ENCODE measurements at places on chromosomes 6 and 20. TPM values are rescaled to one million over a fixed set of nuclear protein-coding genes. Genes with fewer than 3 reads are reported as not detected.

The KCNQ2 gene
- polyA plus RNA-seq = not detected

GRCh38 chr6:126540161-126540560 lies 200.2 kb downstream of the CENPW start:
- DNase-seq = no peak

- no peak for DNase-seq
These were observed 554.1 kb downstream of the PRKN start for GRCh38 chr6:162173466-162173865.

GRCh38 chr6:36985417-36985807 lies 584 bp downstream of the MTCH1 start:
- DNase-seq = no peak

DNA sequence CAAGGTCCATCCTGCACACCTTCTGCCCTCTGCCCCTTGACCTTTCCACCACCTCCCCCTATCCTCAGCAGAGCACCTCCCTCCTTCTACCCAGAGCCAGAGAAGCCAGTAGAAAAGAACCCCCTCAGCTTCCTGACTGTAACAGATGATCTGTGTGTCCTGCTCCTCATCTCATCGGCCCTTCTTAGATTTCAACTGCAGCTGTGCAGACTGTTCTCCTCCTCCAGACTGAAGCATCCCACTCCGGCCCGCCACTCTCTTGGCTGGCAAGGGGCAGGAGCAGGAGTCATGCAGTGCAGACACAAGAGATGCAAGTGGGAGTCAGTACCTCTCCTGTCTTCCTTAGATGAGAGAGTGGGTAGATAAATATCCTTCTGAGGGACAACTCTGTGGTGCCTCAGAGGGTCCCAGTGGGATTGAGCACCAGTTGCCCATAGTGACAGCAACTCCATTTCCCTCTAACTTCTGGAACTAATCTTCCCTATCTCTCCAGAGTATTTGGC lies 163.5 kb upstream of the MLN start:
- DNase-seq = no peak

- no peak for DNase-seq
These were observed 35.2 kb upstream of the TXLNB start for GRCh38 chr6:139327038-139327437.

GRCh38 chr6:26445934-26446667 lies 5.8 kb downstream of the BTN3A3 start:
- no peak for DNase-seq

DNA sequence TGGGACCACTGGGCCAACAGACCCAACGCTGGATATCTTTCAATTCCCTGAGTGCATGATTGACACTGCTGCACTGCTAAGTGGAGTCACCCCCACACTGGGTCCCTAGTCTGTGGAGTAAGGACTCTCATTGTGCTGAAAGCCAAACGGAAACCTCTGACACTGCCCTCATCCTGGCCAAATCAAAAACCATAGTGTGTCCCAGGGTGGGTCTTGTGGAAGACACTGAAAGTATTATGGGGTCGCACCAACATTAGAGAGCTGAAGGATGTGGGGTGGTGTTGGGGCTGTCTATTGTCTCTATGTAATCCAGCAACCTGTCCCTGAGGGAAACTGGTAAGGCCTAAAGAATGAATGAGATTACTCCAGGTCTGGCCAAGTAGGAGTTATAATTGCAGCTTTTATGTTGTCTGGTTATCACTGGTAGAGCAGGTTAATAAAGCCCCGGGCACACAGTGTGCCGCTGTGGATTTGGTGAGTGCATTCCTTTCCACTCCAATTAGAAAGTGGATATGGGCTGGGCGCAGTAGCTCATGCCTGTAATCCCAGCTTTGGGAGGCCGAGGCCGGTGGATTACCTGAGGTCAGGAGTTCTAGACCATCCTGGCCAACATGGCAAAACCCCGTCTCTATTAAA lies 57.9 kb downstream of the HLA-A start:
- DNase-seq = no peak

- DNase-seq = no peak
These were observed 314.3 kb upstream of the NT5E start for GRCh38 chr6:85135376-85136094.

DNA sequence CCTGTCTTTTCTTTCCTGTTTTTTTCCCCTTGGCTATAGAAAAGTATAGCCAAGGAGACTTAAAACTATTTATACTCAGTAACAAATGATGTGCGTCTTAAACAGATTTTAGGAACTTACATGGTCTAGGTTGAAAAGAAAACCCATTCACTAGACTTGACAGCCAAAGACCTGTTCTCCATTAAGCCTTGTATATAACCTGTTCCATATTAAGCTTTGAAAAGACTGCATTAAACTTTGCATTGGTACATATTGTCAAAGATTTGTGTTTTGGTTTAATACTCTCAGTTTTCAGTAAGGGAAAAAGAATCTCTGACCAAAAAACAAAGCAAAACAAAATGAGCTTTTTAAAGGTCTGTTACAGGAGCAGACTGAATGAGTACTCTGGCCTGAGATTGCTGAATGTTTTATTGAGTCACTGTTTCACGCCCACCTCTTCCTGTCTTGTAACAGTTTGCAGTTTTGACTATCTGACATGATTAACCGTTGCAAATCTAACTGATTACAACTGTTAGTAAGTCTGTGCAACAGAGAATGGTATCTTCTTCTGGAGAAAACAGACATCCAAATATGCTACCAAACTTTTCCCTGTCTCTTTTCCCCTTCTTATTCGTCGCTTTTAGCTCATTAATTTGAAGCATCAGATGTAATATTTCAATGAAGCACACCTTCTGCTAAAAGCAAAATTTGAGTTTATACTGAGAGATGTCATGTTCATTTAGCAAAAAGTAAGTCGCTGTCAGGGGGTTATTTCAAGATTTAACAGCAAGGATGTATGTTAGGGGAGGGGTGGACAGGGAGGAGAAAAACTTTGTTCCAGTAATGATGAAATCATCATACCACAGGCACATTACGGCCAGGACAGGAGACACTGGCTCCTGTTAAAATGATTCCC lies 59.1 kb upstream of the SUPT3H start:
- no peak for DNase-seq

The ANKRD66 gene
- polyA plus RNA-seq = not detected

The RGS17 gene
- polyA plus RNA-seq = 0.09 TPM

DNA sequence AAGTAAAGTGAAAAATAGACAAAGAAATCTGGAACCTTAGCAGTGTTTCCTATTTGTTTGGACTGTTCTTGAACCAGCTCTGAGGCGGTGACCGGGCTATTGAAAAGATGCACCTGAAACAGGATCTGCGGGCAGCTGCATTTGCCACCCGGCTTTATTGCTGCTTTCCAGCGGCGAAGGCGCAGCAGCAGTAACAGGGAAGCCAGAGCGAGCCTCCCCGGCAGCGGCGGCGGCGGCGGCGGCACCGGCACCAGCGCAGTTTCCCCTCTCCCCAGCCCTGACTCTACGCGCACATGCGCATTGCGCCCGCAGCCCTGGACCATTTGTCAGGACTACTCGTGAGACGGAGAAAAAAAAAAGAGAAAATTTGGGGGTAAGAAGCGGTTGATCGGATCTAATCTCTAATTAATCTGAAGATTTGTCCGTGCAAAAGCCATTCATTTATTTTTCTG lies at the start of gene L3MBTL3:
Gene L3MBTL3, plus strand, starts transcription at position 290 of the 452 bp plus-strand sequence. CDS start 24,119 bp downstream, outside the sequence.
- peak; percentile 17 for DNase-seq

DNA sequence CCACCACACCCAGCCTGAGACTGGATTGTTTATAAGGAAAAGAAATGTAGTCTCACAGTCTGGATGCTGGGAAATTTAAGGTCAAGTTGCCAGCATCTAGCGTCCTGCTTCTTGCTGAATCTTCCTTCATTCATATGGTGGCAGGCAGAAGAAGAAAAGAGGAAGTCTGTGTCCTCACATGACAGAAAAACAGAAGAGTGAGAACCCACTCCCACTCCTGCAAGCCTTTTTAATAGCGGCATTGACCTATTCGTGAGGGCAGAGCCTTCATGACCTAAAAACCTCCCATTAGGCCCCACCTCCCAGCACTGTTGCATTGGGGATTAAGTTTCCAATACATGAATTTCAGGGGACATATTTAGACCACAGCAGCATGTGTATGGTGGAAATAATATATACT lies 160.8 kb upstream of the BMP2 start:
- no peak for DNase-seq

- no peak for DNase-seq
These were observed 19.8 kb upstream of the TFAP2C start for GRCh38 chr20:56609321-56609720.

The ZC3H12D gene
- 0.02 TPM for polyA plus RNA-seq

GRCh38 chr6:151803743-151804142 lies 3.7 kb upstream of the ESR1 start:
- DNase-seq = no peak

DNA sequence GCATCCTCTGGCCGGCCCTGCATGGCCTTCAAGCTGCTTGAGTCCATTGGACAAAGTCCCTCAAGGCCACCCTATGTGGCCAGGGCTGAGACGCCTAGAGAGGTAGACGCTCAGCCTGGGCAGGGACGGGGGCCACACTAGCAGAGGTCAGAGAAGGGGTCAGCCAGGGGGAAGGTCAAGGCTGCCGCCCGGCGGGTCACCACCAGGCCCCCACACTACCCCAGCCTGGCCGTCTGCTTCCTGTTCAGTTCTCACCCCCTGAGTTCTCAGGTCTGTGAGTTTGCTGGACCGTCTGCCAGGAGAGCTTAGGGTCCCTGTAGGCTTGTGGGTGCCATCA lies 37.3 kb downstream of the NTSR1 start:
- DNase-seq = no peak

GRCh38 chr6:44477293-44477894 lies 89.9 kb downstream of the CDC5L start:
- no peak for DNase-seq

- no peak for DNase-seq
These were observed 34.5 kb upstream of the ID4 start for GRCh38 chr6:19802656-19803055.

- DNase-seq = no peak
These were observed 81.8 kb downstream of the NFATC2 start for GRCh38 chr20:51460569-51461265.

The HUS1B gene
- polyA plus RNA-seq = 0.10 TPM

GRCh38 chr6:29708432-29709179 lies 14.6 kb upstream of the HLA-F start:
- no peak for DNase-seq

The RBPJL gene
- not detected for polyA plus RNA-seq

The FOXQ1 gene
- polyA plus RNA-seq = 0.31 TPM

The PRKN gene
- 0.42 TPM for polyA plus RNA-seq

All from BJ (cell line).